T1000 (cell line): ENCODE measurements at places on chromosomes 11 and 22.

DNA sequence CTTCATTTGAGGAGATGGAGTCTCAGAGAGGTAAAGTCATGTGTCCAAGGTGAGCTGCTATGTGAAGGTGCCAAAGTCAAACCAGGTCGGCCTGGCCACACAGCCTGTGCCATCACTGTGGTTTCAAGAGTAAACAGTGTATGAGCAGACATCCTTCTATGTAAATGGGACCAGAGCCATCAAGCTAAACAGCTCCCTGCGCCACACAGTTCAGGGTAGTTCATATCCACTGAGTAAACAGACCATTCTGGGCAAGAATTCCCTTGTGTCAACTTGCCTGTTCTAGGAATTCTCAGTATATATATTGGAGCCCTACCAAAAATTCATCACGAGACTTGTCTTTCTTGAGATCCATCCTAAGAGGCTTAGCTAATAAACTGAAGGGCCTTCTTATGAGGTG, 77.5 kb downstream of the AMOTL1 start:
- DNase-seq: no peak

GRCh38 chr11:38411149-38411548, 1813.1 kb upstream of the RAG2 start:
- DNase-seq: no peak

- DNase-seq: no peak
Observed at GRCh38 chr22:46483353-46483752, 54.1 kb downstream of the CELSR1 start.

GRCh38 chr11:103035791-103036434, 56.0 kb downstream of the DCUN1D5 start:
- no peak for DNase-seq

DNA sequence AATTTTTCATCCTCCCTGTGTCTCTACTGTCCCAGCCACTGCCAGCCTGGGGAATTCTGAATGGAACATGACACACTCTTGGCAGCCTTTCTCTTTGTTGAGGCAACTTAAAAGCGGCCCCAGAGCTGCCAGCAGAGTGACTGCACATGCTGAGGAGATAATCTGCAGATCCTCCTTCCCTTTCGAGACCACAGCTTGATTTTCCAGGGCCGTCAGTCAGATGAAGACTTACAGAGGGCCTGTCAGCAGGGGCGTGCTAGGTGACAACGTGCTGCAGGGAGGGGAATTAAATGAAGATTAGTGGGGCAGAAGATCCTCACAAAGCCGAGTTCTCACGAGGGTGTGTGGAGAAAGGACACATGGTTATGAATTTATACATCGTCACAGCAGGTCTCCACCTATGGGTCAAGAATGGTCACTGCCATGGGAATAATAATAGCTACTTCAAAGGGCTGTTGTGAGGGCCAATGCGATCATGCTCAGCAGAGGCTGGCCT, 193.5 kb upstream of the PITPNB start:
- no peak for DNase-seq

GRCh38 chr11:128939591-128939990, 3.1 kb downstream of the TP53AIP1 start:
- no peak for DNase-seq

GRCh38 chr22:44482776-44483175, 15.3 kb downstream of the RTL6 start:
- no peak for DNase-seq

GRCh38 chr11:8318536-8318935, 54.9 kb upstream of the LMO1 start:
- no peak for DNase-seq

DNA sequence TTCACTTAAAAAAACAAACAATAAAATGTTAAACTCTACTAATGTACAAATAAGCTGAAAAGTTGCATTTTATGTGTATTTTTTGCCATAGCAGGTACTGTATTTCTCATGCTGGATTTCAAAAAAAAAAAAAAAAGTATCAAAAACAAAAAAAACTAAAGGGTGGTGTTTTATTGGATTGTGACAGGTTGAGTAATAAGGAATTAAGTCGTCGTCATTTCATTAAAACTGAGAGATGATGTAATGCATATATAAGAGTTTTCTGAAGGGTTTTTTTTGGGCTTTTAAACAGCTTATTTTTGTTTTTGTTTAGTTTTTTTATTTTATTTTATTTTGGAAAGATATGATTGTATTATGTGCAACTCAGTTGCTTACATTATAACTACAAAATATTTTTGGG, 10.9 kb upstream of the ADSL start:
- no peak for DNase-seq

DNA sequence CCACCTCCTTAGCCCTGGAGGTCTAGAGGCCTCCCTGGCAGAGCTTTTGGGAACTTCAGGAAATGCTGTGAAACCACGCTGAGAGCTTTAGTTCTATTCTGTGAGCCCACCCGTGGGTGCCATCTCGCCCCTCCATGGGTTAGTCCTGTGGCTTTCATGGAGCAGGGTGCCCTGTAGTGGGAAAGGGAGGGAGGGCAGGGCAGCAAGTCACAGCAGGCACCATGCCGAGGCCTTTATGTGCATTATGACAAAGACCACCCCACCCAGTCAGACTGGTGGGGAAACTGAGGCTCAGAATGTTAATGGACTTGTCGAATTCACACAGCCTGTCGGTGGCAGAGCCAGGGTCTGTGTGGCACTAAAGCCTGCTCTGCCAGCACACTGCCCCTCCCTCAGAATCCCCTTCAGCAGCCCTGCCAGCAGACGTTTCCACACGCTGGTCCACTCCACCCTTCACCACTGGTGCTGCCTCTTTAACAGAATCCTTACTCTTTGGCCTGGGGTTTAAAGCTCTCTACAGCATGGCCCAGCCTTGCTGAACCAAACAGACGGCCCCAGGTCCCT, 13.4 kb downstream of the TMPRSS13 start:
- DNase-seq: no peak

DNA sequence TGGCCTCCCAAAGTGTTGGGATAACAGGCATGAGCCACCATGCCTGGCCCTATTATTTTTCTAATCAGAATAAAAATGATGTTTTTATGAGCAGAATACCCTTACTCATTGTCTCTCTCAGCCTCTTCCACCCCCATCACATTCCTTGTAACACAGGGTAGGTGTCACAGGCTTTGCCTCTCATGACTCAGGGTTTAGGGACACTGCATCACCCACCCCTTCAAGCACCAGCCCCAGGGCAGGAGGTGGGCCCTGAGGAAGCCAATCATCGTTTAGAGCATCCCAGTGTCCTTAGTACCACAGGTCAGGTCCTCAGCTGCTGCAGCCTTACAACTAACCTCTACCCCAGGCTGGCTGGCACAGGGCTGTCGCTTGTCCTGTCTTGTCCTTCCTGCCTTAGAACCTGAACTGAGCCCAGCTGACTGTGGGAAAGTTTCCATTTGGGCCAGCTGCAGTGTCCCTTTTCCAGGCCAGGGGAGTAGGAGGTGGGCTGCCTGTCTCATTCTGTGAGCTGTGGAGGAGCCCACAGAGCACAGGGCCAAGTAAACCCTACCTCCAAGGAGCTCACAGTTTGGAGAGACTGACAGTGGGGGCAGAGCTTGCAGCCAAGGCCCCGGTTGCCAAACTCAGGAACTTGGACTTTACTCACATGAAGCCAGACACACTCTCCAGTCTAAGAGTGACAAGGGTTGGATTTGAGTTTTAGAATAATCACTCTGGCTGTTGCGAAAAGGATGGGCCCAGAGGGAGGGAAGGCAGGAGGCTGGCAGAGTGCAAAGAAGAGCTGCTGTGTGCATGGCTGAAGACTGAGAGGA, 19.5 kb upstream of the UVRAG start:
- DNase-seq: no peak

DNA sequence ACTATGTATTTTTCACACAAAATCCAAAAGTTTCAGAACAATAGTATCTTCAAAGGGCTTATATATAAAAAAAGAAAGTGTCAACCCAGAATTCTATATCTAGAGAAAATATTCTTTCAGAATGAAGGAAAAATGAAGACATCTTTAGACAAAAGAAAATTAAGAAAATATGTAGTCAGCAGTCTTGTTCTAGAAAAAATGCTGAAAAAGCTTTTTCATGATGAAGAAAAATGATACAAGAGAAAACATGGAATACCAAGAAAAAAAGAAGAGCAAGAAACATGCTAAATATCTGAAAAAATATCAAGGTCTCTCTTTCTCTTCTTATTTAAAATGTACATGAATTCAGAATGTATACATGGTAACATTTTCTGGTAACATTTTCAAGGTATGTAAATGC, 816.8 kb upstream of the FAT3 start:
- DNase-seq: no peak

- no peak for DNase-seq
Observed at GRCh38 chr11:82988936-82989627, 82.6 kb downstream of the RAB30 start.

DNA sequence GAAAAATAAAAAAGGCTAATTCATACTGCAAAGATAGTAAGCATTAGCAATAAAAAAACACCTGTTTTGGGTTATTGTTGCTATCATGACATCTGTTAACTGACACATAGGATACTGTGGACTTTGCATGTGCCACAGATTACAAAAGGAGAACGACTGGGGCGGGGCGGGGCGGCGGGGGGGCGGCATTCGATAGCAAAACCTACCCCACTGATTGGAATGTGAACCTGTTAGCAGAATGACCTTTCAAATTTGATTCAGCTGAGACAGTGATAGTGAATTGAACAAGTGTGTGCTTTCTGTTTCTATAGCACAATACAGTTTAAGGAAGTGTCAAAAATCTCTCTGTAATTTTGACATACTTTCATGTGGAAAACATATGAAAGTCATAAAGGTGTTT, 14.9 kb downstream of the MMP20 start:
- DNase-seq: no peak

DNA sequence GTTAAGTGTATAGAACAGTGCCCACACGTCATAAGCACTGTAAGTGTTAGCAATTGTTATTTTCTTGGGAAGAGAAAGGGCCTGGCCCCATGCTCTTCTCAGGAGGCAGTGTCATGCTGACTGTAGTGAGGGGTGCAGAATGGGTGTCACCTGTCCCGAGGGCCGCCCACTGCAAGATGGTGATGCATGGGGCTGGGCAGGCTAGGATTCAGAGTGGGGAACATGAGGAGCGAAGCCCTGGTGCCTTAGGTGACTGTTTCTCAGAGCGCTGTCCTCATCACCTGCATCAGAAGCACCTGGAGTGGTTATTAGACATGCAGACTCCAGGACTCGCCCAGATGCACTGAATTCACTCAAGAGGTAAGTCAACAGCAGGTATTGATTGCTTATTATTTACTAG, 101.0 kb upstream of the PARVA start:
- no peak for DNase-seq

GRCh38 chr22:41891407-41891806, 23.5 kb downstream of the SHISA8 start:
- no peak for DNase-seq

GRCh38 chr11:15774388-15774939, 581.9 kb downstream of the SOX6 start:
- no peak for DNase-seq

DNA sequence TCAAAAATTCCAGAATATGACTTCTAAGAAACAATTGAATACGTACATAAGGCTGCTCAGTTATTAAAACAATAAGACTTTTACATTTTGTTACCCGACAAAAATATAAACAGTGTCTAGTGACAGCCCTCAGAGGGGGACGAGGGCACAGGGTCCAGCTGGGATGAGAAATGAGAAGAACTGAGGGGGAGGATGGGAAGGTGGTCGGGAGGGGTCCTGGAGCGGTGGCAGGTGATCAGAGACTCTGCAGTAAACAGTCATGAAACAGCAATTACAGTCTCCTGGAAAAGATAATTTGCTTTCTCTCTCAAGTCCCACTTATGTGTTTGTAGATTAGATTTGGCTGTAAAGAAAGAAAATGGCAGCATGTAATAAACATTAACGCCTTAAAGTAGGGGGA, 56.0 kb downstream of the PACSIN2 start:
- no peak for DNase-seq

DNA sequence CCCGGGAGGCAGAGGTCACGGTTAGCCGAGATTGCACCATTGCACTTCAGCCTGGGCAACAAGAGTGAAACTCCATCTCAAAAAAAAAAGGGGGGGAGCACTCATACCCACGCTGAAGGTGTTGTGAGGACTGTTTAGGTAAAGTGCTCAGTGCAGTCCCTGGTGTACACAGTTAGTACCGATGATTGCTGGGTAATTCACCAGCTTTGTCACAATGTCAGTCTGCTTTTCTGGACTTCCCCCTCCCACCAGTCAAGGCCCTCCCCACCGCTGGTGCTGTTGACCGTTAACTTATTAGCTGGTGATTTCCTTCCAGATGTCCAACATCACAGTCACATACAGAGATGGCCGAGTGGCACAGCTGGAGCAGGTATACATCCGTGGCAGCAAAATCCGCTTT, 11.9 kb downstream of the SNRPD3 start:
- no peak for DNase-seq

GRCh38 chr11:94543695-94544645, at the start of gene FUT4:
Gene FUT4, plus strand, starts transcription at chr11:94543921. Its CDS starts 213 bp downstream, at chr11:94544134.
- peak; percentile 59 for DNase-seq

DNA sequence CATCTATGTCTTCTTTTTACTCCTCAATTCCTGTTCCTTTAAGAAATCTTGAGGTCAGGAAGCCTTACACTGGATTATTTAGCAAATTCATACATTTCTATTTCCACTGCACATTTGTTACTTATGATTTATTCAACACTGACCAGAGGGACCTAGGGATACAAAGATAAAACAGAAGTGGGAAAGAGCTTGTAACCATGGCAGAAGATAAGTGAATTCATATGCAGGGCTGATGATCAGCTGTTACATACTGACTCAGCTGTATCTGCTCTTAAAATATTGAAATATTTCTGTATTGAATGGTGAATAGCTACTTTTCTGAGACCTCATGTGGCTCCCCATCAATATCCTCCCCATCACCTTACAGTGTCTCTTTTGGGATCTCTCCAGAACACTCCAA, 25.2 kb downstream of the HORMAD2 start:
- DNase-seq: no peak

DNA sequence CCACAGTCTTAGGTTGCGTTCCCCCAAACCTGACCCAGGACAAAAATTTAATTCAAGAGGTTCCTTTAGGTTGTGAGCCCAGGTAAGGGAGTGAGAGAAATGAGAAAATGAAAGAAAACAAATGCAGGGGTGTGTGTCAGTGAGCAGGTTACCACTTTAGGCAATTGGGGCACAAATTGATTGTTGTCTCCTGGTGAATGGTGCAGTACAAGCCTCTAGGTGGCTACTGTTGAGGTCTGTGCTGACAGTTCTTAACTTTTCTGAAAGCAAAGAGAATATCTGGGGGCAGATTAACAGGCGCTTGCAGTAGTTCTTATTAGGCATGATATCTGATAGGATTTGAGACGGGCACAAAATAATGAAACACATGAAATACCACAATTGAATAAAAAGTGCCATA, 894.6 kb downstream of the FAM181B start:
- no peak for DNase-seq

- DNase-seq: no peak
Observed at GRCh38 chr11:70147668-70148067, 55.4 kb upstream of the FADD start.

- DNase-seq: no peak
Observed at GRCh38 chr11:63937713-63938478, 906 bp upstream of the NAA40 start.

GRCh38 chr22:37427711-37428635, 694 bp upstream of the ELFN2 start:
- no peak for DNase-seq

- DNase-seq: no peak
Observed at GRCh38 chr22:24455751-24456426, 28.5 kb downstream of the ADORA2A start.
